ENCODE measurements at places on chromosomes 2 and 18. TPM values are rescaled to one million over a fixed set of nuclear protein-coding genes. Genes with fewer than 3 reads are reported as not detected.

HOXD8 gene
- 13.4 TPM for total RNA-seq

PROM2 gene
- total RNA-seq, result 2.3 TPM

DNA sequence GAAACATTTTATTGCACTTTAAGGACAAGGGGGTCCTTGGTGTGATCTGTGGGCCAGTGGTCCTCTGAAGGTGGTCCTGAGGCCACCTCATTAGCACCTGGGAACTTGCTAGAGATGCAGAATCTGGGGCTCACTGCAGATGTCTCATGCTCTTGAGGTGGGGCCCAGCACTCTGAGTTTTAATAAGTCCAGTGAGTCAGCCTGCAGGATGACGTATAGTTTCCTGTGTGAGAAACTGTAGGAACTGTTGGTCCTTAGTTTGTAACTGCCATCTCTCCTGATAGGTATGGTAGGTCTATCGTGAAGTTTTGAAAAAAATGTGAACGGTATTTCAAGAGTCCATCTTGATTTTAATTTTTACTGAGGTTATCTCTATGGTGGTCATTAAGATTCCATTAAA lies 2.8 kb downstream of the TRPM8 start:
- peak; percentile 46 for DNase-seq

- no peak for DNase-seq
Measured at GRCh38 chr2:96663829-96664228, 21.3 kb downstream of the FER1L5 start.

DNA sequence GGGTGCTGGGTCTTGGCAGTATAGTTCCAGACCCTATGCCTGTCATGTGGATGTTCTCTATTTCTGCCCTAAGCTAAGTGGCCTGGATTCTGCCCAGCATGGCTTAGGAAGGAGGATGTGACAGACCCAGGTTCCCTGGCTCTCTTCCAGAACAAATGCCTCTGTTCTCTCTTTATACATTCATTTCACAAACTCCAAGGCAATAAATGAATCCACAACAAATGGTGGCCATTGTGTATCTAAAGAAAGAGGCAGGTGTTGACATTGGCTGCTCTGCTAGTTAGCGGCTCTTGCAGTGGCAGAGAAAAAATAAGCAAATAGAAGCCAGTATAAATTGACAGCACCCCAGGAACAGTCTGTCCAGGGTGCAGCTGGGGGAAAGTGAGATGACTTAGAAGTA lies 298.6 kb downstream of the SUCLG1 start:
- no peak for DNase-seq

DNA sequence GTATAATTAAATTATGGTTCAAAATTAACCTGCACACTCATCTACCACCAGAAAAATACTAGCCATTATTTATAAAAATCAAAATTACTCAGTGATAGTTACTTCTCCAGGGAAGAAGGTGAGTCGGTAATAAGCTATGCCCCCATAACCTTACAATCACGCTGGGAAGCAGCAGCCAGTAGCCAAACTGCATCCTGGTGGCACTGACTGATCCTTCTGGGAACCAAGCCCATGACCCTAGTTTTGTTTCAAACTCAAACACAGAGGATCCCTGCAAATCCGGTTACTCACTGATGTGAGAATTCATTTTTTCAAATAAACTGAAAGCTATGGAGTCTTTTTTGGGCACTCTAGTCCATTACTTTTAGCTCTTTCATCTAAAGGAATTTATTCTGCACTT lies 88.2 kb upstream of the VWC2L start:
- peak; percentile 56 for DNase-seq

DNA sequence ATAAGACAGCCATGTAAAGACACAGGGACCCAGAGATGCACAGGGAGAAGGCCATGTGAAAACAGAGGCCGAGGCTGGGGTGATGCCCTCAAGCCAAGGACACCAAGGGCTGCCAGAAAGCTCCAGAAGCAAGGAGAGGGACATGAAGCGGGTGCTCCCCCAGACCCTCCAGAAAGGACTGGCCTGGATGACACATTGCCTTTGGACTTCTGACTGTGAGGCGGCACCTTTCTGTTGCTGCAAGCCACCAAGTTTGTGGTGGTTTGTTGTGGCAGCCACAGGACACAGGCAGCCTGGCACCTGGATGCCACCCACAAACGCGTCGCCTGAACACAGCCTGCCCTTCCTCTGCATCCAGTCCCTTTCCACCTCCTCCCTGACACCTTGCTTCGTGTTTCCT lies 67.1 kb downstream of the RHOB start:
- no peak for DNase-seq

DNA sequence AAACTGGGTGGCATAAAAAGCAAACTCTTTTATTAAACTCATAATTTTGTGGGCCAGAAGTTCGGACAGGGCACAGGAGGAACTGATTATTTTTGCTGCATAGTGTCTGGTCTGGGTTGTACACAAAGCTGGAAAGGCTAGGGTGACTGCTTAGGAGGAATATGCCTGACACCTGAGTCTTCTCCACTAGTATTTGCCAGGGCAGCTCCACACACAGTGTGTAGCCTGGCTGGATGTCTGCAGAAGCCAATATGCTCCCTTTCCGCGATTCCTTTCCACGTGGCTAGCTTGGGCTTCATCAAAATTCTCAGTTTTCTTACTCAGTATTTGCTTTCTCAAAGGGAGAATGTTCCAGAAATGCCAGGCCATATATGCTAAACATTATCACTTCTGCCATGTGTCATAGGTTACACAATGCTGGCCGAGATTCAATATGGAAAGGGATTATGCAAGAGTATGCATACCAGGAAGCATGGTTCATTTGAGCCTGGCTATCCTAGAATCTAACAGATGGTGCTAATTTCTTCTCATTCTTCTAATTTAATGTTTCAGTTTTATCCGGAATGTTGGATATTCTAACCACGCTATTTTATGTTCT lies 142.7 kb upstream of the DOK6 start:
- DNase-seq, result peak; percentile 23

DNA sequence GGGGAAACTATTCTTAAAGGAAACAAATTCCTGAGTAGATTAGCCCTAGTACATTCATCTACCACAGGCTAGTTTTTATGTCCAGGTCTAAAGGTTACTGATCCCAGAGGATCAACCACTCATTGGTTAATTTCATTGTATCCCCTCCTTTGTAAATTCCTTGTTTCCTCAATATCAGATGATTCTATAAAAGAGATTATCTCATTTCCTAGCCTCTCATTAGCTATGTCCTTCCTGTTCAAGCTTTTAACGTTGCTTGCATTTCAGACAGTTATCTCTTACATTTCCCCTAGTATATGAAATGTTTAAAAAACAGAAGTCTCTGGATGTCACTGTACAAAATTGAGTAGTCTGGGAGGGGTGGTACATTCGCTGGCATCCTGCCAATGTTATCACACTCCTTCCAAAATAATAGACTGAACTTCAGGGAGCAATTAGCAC lies 24.2 kb upstream of the ARMC9 start:
- no peak for DNase-seq

DNA sequence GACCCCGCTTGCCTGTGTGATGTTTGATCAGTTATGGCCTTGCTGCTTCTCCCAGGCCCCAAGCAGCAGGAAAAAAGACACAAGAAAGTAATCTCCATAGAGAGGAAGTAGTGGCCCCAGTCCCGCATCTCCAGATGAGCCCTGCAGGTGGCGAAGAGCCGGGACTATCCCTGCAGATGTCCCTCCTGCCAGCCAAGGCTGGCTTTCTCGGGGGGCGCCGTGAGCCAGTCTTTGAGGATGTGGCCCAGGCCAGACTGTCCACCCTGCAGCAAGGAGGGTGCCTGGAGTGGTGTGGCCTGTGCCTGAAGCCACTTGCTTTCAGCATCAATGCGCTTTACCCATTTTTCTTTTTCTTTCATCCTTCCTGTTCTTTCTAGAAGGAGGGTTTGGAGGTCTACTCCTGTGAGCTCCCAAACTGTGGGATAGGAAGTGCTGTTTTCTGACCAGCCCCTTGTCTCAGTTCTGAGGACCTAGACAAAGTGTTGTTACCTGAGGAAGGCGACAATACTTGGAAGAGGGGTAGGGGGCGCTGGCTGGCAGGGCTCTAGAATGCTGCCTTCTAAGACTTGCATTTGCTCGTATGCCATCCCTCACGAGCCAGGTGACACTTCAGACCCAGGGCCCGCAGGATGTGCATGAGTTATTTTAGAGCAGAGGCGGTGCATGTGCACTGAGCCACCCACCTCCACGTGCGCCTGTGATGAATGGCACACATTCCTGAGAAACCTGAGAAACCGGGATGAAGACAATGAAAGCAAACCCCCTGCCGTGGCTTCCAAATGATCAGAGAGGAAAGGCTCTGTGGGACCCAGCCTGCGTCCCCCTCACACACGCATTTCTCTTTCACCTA lies 255.8 kb downstream of the FBXO15 start:
- no peak for DNase-seq

- DNase-seq, result peak; percentile 60
Measured at GRCh38 chr18:78242254-78242643, 737.4 kb upstream of the SALL3 start.
